Left cardiac atrium (tissue), 4 donors: ENCODE measurements at places on chromosomes 16 and 17. TPM values are rescaled to one million over a fixed set of nuclear protein-coding genes. Genes with fewer than 3 reads are reported as not detected.

POLG2 gene
- total RNA-seq: 7.7 TPM

GGT6 gene
- not detected for total RNA-seq

MSRB1 gene
- total RNA-seq: 30.8 TPM

TNP2 gene
- not detected for total RNA-seq

CD300LB gene
- 0.29 TPM for total RNA-seq

TBC1D28 gene
- total RNA-seq: not detected

ACSF3 gene
- total RNA-seq: 14.9 TPM

TNFRSF17 gene
- total RNA-seq: not detected

DRC3 gene
- 1.4 TPM for total RNA-seq

DNA sequence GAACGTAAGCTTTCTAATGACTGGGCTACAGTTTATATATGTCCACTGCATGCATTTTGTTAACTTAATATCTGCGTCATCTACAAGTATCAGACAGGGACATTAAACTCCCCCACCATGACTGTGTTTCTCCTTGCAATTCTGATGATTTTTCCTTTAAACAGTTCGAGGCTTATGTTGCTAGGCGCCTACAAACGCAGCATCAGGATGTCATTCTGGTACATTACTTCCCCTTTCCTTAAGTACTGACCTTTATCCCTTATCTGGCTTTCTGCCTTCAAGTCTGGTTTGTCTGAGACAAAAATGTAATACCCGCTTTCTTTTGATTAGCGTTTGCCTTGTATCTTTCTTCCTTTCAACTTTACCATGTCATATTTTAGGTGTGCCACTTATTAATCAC, 362.4 kb downstream of the SLC39A11 start:
- no peak for DNase-seq

DNA sequence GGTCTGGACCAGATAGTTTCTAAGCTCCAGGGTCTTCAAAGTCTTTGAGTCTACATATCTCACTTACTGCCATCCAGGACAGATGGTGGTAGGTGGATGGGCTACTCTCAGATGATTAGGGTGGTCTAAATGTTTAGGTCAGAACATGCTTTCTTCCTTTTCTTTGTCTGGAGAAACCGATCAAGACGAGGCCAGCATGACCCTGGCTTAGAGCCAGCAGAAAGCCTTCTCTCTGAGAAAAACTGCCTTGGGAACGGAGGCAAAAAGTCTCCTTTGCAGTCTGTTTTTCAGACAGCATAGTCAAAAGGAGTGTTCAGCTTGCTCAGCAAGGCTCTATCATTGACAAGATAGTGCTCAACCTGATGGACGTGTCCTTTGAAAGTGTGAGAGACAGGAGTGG, 48.8 kb downstream of the SPACA3 start:
- DNase-seq: no peak

DNA sequence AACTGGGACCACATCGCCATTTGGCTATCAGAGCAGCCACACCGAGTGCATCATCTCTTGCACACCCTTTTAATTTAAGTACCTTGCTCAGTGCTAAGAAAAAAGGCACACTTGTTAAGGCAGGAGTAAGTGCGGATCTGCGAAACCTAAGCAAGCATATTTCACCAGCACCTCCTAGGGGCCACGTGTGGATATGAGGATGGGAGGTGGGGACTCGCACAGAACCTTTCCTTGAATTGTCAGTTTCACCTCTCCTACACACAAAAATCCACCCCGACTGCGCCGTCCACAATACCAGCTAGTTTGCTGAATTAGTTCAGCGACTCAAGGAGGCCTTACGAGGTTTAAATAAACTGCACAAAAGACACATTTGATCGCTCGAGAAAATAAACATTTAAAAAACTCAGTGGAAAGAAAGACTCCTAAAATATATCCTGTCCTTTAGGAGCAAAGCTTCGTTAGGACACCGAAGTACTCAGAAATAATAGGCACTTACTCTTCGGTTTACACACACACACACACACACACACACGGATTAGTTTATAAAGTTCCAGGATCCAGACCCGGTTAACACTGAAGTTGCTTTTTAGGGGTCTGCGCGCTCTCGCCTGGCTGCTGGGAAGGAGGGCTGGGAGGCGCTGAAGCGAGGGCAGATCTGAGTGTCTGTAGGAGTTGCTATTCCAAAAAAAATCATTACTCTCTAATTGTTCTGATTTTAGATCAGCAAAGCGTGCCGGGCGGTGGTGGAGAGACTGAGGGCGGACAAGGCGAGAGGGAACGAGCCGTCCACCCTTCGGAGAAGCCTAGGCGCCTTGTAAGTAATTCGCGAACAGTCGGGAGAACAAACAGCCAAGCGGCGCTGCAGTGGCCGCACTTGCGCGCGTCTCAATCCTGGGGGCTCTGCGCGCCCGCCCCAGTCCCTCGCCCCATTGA, 1.0 kb upstream of the KCNJ2 start:
- DNase-seq: peak; percentile 58

DNA sequence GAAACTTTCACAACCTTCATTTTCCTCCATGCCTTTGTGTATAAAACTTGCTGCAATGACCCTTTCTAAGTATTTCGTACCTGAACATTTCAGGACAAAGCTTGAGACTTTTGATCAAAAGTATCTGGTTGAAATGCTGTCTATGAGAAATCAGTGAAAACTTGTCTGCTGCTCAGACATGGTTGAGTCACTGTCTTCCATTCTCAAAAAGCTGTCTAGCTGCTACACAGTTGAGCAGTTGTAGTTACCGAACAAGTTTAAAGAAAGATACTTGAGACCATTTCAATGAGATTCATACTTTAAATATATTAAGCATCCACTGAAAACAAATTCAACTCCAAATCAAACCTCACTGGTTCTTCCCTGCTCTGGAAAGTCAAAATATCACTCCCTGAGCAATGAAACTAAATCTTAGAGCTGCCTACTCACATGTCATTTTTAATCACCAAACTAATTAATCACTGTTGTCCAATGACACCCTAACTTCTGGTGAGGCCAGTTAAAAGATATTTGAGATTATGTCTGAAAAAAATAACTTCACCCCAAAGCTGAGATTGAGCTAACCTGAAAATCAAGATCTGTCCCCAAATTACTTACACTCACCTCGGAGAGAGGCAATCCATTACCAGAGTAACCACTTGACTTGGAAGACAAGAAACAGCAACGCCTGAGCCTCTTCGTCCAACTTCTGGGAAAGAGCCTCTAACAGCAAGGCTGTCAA, 488 bp downstream of the TMEM100 start:
- no peak for DNase-seq

DNA sequence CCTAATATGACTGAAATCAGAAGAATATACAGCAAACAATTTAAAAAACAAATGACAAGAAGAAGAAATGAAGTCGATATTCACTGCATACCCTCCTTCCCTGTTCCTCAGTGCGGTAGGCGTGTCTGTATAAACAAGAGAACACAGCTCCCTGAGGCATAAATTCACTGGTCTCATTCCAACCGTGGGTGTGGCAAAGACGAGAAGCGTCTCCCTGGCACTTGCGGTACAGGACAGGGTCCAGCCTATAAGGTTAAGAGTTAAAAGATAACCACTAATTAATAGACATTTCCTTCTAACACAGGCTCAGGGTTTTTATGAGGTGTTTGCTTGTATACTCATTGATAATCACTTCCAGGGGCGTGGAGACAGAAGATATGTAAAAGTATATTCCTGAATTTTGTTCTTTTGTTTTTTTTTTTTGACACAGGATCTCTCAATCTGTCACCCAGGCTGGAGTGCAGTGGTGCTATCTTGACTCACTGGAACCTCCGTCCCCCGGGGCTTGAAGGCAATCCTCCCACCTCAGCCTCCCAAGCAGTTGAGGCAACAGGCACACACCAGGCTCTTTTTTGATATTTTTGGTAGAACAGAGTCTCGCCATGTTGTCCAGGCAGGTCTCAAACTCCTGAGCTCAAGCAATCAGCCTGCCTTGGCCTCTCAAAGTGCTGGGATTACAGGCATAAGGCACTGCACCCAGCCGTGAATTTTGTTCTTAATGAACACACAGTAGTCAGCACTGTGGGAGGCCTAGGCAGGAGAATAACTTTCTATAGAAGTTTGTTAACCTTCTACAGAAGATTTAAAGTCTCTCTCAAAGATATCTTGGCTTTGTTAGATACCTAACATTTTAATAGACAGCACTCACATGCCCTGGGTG, 59.1 kb upstream of the CLEC18B start:
- DNase-seq: peak; percentile 43

DNA sequence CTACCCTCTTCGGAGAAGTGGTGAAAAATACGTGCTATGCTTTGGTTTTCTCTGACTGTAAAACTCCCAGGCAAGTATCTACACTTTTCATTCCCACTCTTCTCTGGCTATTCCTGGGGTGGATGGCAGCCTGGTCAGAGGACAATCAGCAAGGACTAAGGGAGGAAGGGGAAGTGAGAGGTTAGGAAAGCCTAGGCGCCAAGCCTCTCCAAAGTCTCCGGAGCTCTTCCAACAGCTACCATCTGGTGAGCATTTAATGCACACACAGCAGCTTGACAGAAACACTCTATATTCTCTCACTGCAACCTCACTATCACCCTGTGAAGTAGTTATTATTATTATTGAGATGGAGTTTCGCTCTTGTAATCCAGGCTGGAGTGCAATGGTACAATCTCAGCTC, 65.1 kb downstream of the WSCD1 start:
- DNase-seq: no peak

DNA sequence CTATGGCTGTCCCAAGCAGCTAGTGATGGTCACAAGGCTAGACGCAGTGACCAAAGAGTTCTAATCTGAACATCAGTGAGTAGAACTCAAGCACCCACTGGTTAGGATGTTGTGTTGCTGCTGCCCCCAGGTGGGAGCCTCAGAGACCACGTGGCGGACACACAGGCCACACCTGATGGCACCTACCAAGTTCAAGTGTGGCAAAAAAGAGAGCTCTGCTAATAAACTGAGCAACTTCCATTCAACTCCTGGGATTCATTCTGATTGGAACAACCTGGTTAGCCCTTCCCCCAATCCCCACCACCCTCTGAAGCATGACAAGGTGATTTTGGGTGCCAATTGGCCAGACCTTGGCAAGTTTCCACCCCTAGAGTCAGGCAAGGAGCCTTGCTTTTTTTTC, 3.5 kb upstream of the LCMT1 start:
- no peak for DNase-seq

- DNase-seq: peak; percentile 68
Measured at GRCh38 chr17:77444984-77445759, 304.4 kb downstream of the SEC14L1 start.

- no peak for DNase-seq
Measured at GRCh38 chr16:62137996-62138395, 101.8 kb upstream of the CDH8 start.

DNA sequence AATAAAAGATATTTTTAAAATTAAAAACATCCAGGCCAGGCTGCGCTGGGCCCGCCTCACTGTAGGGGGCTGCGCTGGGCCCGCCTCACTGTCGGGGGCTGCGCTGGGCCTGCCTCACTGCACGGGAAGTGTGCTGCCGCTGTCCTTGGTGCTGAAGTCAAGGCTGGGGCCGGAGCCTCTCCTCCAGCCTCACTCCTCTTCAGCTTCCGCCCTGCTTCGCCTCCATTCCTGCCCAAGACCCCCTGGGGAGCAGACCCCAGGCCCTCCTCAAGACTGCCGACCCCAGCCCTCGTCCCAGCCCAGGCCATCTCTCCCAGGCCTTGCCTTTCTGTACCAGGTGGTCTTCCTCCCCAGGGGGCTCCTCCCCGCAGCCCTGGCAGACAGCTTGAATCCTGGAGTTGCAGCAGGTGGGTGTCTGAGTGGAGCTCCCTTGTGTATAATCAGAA, 26.2 kb downstream of the ENDOV start:
- DNase-seq: peak; percentile 47

GRCh38 chr16:9050102-9050830, 41.2 kb upstream of the HAPSTR1 start:
- no peak for DNase-seq

DNA sequence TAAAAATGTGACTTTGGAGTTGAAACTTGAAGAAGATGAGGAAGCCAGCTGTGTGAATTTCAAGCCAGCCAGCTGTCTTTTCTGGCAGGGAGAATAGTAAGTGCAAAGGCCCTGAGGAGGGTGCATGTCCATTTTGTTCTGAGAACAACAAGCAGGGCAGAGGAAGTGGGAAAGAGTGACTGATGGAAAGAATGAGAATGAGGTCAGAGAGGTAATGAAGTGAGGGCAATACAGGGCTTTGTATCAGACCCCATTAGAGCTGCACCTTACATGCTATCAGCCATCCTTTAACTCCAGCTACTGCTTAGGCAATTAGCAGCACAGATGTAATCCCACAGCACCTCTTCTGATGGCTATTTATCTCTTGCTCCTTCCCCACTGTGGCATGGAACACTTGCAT, 34.2 kb upstream of the ABCA5 start:
- DNase-seq: no peak

GRCh38 chr17:82592767-82593589, 55.3 kb downstream of the WDR45B start:
- peak; percentile 63 for DNase-seq

DNA sequence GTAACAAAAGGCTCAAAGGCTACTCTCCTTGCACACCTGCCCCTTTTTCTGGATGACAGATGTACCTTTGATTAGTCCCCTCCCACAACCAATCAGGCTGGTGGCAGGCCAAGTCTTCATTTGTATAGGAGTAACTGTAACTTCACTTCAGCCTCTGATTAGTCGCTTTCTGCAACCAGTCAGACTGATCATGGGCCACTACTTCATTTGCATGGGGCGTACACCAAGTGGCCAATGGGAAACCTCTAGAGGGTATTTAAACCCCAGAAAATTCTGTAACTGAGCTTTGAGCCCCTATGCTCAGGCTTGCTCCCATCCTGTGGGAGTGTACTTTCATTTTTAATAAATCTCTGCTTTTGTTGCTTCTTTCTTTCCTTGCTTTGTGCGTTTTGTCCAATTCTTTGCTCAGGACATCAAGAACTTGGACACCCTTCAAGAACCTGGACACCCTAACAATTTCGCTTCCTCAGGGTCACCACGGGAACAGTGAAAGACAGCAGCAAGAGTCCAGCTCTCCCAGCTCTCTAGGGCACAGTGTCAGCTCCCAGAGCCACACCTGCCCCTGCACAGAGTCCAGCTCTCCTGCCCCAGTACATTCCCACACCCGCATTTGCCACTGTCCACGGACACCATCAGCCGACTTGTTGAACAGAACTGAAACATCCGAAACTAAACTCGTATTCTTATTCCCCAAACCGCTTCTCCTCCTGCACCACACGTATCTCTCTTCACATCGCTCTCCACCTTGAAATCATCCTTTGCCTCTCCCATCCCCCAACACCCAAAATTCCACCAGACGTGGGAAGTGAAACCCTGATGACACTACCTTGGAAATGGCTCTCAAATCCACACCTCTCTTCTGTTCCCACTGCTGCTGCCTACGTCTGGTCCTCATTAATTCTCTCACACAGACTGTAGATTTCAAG, 53.4 kb downstream of the ABCC12 start:
- DNase-seq: no peak

GRCh38 chr17:77206158-77206956, 65.6 kb downstream of the SEC14L1 start:
- no peak for DNase-seq

- DNase-seq: no peak
Measured at GRCh38 chr16:1870365-1871082, 1.4 kb downstream of the MEIOB start.

GRCh38 chr16:58160855-58161254, 31.7 kb upstream of the CFAP20 start:
- DNase-seq: no peak

GRCh38 chr17:78558989-78559388, 18.2 kb downstream of the DNAH17 start:
- no peak for DNase-seq
